ENCODE measurements at places on chromosomes 6 and 20.

DNA sequence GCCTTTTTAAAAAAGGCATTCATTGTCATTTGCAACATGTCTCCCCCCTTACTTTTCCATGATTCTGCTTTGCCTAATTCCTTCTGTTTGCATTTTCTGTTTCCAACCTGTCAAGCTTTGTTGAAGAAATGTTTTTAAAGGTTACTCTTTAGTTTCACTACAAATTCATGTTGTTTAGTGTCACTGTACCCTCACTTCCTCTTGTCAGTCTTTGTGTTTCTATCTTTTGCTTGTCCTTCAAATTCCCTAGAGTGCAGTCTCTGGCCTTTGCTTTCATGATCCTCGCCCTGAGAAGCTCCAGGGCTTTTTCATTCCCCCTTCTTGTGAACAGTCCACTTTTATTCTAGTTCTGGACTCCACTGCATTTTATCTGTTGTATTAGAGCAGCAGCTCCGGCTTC, 90.6 kb downstream of the MAP3K4 start:
- DNase-seq = no peak

DNA sequence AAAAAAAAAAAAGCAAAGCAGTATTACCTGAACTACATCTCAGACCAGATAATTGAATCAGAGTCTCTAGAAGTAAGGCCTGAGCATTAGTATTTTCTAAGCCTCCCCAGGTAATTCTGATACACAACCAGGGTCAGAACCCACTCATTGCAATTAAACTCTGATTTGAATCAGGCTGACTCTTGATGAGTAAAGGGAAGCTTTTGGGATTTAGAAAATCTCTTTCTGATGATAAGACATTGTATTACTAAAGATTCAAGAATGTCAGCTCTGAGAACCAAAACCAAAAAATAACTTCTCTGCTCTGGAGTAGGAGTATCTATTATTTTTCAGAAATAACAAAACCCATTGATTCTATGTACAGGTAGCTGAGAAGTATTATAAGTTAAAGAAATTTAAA, 100.1 kb upstream of the COL21A1 start:
- DNase-seq = no peak

DNA sequence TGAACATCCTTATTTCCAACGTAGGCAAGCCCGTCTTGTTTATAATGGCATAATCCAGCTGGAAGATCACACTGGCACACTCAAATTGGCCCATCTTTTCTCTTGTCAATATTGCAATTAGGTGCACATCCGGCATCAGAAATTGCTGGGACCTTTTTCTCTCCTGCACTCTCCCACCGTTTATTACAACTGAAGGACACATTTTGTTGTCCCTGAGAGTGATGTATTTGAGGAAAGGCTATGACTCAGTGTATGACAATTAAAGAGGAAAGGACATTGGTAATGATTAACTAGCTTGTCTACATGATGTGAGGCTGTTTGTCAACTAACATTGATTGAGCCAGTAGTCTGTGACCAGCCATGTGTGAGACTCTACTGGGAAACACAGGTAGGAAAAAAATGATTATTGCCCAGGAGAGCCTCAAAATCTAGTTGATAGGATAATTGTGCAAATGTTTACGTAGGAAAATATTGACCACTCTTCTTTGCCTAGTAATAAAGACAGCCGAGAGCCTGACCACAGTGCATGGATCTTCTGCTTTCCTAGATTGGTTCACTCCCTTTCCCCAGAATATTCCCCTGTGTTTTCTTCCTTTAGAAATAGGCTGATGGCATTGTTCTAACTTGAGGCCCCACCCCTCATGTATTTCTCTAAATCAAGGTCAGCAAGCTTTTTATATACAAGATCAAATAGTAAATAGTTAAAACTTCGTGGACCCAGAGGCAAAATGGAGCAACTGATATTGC, 230.0 kb upstream of the BTBD3 start:
- no peak for DNase-seq

DNA sequence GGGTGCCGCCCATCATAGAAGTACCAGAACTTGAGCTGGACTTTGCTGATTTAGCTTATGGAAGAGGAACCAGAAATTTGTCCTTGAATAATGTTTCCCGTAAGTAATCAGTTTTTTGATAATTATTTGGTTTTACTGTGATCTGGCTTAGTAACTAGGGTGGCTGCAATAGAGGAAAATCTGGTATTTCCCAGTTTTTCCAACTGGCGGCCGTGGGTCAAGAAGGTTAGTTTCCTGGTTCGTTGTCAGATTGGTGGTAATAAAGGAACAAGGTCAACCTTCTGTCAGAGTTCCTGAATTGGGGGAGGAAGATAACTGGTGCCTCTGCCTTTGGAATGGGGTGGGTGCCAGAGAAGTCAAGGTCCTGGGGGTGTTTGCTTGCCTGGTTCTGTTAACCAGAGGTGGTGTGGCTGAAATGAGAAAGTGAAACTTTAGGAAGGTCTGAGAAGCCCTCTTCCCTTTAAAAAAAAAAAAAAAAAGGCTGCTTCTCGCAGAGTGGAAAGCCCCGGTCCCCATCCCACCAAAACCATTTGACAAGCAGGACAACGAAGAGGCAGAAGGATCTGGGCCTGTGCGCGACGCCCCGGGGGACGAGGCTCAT, at the start of gene CALHM6:
Gene CALHM6 (plus strand): TSS at position 45 of the 601 bp plus-strand sequence. CDS start 555 bp downstream, at position 600.
- DNase-seq = no peak

DNA sequence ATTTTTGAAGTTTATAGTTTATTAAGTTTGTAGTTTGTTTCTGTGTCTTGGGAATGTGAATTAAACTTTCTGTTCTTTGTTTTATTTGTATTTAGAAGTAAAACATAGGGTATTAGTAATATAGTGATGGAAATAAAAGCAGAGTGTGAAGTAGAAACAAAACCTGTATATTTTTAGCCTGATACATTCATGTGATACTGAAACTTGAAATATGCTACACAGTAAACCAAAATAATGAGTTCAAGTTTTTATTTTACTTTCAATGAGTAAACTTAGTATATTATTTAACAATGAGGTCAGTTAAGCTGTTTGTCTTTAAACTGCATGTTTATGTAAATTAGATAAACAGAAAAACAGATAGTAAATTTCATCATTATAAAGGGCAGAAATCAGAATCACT, 1592.6 kb downstream of the GRIK2 start:
- DNase-seq = no peak

DNA sequence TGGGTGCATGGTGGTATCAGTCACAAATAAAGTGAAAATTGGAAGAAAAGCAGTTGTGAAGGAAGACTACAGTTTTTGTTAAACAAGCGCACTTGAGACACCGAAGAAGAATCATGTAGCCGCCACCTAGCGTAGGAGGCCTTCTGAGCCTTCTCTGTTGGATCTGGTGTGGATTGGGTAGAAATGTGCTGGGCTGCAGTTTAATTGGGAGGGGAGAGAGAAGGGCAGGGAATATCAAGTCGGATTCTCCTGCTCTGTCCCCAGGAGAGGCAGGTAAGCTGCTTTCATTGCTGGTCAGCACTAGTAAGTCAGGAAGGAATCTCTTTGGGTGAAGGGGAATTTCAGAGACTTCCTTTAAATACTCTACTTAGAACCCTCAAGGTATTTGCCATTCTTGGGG, 1.2 kb upstream of the FABP7 start:
- no peak for DNase-seq

GRCh38 chr6:23329086-23329485, 759.7 kb downstream of the HDGFL1 start:
- peak; percentile 96 for DNase-seq

DNA sequence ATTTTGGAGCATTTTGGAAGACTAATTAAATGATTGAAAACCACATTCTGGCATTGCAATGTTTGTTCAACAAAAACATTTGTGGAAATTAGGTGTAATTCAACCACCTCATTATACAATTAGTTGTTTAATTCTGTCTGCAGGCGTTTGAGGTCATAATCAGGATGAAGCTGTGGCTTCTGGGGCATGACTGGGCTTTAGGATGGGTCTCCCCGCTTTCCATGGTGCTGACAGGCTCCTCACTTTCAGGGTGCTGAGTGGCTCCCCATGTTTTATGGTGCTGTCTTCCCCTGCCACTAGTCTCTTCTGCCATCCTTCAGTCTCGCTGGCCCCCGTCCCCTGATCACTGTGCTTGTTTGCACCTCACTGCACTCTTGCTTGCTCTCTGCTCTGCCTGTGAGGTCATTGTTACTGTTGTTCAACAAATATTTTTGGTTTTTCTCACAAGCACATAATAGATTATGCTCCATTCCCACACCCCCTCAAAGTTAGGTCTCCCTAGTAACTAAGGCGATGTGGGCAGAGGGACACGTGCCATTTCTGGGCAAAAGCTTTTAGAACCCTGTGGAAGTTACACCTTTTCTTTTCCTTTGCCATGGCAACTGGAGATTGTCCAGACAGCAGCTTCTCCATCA, 25.4 kb upstream of the ZNF831 start:
- no peak for DNase-seq

- DNase-seq = no peak
Observed at GRCh38 chr6:72950114-72950860, 275.0 kb downstream of the KHDC1L start.

DNA sequence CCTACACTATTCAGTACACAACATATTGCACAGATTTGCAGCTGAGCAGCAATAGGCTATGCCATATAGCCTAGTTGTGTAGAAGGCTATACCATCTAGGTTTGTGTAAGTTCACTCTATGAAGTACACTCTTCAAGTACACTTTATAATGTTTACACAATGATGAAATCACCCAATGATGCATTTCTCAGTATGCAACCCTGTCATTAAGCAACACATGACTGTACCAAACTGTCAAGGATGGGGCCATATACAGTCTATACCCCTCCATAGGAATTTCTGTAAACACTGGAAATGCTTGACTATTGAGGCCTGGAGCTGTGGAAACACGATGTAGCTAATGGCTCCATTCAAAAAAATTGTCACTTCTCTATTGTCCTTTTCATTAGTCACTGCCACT, 535.4 kb downstream of the EPM2A start:
- no peak for DNase-seq

DNA sequence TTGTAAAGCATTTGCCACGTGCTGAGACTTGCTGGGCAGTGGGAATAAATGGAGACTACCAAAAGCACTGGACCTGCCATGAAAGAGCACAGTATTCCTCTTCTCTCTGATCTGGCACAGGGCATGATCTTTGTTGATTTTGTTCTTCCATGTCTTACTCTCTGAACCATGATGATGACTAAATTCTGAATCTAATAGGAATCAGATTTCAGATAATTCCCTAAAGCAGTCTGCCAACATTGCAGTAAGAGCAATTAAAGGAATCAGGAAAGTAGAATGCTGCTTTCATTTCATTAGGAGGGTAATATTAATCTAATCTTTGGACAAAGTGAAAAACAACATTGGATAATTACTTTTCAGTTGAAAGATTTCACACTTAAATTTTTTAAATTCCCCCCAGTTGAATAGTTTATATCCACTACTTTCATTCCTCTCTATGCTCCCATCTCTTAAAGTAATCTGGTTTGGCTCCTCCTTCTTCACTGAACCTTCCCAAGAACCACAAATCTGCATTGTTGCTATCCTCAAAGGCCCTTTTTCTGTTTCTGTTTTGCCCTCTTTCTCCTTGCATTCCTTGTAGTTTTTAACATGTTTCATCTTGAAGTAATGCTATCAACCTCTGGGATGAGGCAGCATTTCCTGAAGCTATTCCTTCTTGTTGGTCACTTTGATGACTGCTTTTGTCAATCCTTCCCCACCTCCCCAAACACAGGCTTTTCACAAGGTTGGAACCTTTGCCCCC, 243.2 kb upstream of the TENT5A start:
- DNase-seq = peak; percentile 77

DNA sequence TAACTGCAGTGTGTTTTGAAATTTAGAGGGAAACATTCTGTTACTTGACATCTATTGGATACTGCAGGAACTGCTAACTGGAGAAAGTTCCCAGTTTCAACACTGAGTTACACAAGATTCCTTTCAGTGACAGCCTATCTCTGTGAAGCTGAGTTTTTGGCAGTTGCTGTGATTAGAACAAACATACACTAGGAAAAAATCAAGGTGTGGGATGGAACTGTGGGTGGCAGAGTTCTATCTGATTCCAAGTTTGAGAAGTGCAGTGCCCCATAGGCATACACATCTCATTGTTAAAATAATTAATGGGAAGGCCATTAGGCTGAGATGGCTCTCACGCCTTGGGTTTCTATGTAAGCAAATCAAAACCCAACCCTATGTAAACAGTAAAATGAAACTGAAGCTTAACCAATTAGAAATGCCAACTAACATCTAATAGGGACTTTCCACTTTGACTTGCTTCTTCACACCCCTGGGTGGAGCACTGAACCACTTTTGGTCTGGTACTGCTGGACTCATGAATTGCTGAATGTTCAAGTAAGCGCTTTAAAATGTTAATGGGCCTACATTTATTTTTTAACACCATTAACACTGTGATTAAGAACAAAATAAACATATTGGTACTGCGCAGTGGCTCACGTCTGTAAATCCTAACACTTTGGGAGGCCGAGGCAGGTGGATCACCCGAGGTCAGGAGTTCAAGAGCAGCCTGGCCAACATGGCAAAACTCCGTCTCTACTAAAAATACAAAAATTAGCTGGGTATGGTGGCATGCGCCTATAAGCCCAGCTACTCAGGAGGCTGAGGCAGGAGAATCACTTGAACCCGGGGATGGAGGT, 55.2 kb upstream of the TBC1D7 start:
- DNase-seq = no peak

DNA sequence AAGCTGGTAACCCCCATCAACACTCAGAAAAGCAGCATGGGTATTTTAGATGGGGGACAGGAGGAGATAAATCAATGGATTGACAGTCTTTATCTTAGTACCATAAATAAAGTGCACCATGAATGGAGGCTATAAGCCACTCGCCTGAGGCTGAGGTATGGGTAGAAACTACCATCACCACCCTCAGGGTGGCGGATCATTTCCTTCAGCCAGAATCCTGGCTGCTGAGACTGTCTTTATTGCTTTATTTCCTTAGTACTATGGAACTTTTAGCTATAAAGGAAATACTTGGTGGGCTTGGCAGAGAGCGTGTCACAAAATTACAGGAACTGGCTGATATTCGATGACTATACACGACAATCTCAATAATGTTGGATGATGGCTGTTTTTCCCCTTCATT, 52.2 kb downstream of the STK38 start:
- no peak for DNase-seq
